Stimulated activated CD4-positive, alpha-beta T cell treated with anti-CD3 and anti-CD28 coated beads, Interleukin-15, amount 100 ng/mL, for 1 hour (primary cell): ENCODE measurements at places on chromosomes 2 and 18.
A peak's percentile ranks its signal among the peaks of the same experiment; 100 is the strongest.

DNA sequence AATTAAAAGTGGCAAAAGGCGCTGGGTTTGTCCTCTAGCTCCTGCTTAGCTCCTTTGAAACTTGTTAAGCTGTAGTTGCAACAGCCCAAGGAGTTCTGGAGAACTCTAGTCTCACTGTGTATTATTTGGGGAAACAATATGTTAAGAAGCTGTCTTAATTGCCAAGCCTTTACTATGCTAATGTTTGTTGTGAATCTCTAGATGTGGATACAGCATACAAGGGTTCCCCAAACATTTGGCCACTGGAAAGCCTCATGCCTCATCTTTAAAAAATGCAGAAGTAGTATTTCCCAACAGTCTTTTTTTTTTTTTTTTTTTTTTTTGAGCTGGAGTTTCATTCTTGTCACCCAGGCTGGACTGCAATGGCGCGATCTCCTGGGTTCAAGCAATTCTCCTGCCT, 236.7 kb downstream of the PRKCE start:
- DNase-seq = no peak

- no peak for DNase-seq
Measured at GRCh38 chr2:84748341-84748740, 132.5 kb downstream of the TRABD2A start.

DNA sequence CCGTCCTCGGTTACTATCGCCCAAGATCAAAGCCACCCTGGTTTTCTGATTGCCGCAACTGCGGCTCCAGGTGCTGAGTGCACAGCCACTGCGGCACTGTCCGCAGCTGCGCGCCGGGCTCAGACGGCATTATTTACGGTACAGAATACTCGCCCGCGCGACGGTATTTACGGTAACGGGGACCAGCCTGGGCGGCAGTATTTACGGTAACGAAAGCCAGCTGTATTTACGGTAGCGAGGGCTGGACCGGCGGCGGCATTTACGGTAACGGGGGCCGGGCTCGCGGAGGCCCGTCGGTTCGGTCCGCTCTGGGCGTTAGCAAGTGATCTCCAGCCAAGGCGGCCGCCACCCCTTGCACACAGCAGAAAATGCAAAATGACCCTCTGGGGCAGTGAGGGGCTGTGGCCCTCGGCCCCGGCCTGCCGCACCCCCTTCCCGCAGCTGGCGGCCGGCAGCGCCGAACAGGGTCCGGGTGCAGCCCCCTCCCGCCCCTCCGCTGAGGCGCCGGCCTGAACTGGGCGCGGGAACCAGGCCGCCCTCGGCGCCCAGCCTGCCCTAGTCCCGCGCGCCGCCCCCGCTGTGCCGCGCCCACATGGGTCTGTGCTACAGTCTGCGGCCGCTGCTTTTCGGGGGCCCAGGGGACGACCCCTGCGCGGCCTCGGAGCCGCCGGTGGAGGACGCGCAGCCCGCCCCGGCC, at the start of gene GNAL:
Gene GNAL, plus strand, starts transcription at position 293 of the 697 bp plus-strand sequence. Its CDS starts 300 bp downstream, at position 593.
- no peak for DNase-seq

GRCh38 chr18:32349728-32350395, 120.8 kb downstream of the GAREM1 start:
- no peak for DNase-seq

- DNase-seq = no peak
Measured at GRCh38 chr2:108870069-108870644, 83.6 kb downstream of the CCDC138 start.

GRCh38 chr2:139175510-139175909, 395.3 kb upstream of the NXPH2 start:
- no peak for DNase-seq

- DNase-seq = no peak
Measured at GRCh38 chr2:162220368-162220767, 22.9 kb downstream of the FAP start.

- no peak for DNase-seq
Measured at GRCh38 chr2:190929919-190930318, 49.3 kb downstream of the GLS start.

DNA sequence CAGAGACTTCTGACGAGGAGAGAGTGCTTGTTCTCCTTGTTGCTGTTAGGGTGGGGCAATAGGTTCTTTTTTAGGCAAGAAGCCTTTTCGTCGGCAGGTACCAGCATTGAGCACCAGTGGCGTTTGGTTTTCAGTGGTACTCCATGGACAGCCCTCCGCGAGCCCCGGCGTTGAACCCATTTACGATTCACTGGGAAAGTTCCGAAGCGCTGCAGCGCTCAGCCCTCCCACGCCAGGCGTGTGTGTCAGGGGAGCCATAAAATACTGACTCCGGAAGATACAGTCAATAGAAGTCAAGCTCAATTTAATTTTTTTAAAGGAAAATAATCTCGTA, 494 bp upstream of the ROCK1 start:
- DNase-seq = peak; percentile 32

DNA sequence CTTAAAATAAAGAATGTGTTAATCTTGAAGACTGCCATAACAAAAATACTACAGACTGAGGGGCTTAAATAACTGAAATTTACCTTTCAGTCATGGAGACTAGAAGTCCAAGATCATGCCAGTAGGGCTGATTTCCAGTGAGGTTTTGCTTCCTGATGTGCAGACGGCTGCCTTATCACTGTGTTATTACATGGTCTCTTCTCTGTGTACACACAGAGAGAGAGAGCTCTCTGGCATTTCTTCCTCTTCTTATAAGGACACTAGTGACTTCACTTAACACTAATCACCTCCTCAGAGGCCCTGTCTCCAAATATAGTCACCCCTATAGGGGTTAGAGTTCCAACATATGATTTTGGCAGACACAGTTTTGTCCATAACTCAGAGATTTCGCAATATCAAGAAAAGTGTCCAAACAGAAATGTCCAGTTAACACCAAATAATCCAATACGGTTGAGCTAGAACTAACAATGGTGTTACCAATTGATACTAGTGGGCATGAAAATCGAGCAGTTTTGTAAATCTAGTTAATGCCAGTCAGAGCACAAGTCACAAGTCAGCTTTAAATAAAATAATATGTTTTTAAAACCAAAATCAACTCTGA, 399.8 kb downstream of the ADCYAP1 start:
- DNase-seq = no peak

DNA sequence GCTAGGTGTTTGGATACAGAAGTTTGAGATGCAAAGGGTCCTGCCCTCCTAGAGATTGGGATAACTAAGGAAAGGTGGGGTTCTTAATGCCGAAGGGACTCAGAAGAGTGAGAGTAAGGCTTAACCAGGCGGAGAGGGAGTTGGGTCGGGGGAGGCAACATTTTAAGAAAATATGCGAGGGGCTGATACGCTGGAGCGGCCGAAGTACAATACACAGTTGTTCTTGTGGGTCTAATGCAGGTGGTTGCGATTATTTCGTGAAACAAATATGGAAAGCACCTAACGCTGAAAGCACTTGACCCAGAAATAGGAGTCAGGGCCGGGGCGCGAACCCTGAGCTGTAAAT, 344 bp upstream of the MRPL33 start:
- DNase-seq = no peak

- DNase-seq = no peak
Measured at GRCh38 chr2:228329282-228329681, 147.8 kb upstream of the SPHKAP start.

DNA sequence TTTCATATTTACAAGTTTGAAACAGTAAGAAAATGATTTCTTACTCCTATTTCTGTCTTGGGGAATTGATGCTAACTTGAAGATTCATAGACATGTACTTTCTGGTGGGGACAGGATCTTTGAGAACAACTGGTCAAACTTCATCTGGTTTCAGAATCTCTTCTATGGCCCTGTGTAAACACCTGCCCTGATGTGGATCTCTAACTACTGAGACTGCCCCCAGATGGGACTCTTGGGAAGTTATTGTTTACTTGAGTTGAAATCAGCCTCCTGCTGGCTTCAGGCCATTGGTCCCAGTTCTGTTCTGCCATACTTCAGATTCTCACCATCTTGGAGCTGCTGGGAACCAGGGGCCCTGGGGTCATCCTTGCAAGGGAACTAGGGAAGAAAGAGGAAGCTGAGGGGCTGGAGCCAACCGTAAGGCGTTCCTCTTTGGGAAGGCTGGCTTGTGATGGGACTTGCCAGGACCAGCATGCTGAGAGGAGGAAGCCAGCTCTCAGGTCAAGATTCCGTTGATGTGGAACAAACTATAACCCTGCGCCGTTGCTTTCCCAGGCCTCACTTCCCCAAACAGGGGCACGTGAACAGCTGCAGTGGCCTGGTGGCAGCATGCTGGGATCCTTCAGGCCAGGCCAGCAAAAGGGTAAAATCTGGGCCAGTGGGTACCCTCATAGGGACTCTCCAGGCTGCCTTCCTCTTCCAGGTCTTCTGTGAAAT, 135.5 kb upstream of the CXCR4 start:
- DNase-seq = no peak

DNA sequence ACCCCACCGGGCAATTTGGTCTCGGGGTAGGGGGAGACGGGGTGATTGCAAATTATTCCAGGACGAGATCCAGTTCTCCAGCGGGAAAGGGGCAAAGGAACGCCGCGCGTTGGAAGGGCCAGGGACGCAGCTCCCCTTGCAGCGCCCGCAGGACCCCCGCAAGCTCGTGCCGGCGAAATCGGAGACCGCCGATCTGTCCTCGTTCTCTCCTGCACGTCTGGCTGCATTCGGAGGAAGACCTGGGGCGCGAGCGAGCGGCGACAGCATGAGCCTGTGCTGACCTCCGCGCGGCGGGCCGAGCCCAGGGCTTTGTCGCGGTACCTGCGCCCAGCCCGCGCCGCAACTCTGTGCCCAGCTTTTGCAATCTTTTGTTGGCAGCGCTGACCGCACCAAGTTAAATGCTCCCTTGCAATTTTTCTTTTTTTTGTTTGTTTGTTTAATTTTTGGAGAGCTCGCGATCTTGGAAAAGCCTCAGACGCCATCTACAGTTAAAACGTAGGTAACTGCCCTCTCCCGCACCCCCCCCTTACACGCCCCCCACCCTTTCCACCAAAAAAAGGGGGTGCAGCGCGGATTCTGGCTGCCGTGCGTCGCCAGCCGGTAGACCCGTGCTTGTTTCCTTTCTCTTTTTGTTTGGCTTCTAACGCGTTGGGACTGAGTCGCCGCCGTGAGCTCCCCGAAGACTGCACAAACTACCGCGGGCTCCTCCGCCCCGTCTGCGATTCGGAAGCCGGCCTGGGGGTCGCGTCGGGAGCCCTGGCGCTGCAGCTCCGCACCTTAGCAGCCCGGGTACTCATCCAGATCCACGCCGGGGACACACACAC, 667 bp downstream of the TRIB2 start:
- peak; percentile 25 for DNase-seq

- DNase-seq = no peak
Measured at GRCh38 chr18:53698907-53699306, 525.6 kb downstream of the MBD2 start.
